Chondrocyte (in vitro differentiated cells): ENCODE measurements at places on chromosomes 12 and 14.

- H3K27ac ChIP-seq, result no peak overlapping the region
- peaks cover 26% of the 10 kb centered on the region for H3K4me1 ChIP-seq
- no peaks in the 10 kb centered on the region for H3K27me3 ChIP-seq
- H3K36me3 ChIP-seq, result no peaks in the 10 kb centered on the region
Observed at GRCh38 chr14:51168215-51168613, 71.8 kb upstream of the TMX1 start.

DNA sequence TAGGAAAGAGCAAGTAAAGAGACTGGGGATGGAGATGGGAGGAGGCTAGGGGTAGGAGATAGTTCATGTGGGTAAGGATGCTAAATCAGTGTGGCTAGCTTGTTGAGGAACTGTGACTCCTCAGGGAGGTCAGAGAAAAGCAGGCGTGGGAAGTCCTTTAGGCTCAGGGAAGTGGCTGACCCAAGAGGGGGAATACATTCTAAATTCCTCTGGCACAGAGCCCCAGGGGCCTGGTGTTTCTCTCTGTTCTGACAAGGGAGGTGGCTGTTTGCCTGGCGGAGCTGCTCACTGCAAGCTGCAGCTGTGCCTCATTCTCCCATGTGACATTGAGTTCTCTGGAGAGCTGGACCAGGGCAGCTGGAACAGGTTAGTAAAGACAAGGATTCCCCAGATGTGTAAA, 152.2 kb upstream of the SLC38A2 start:
- peaks cover 36% of the 10 kb centered on the region for H3K4me1 ChIP-seq
- DNase-seq, result no peak
- no peaks in the 10 kb centered on the region for H3K27me3 ChIP-seq
- H3K4me3 ChIP-seq, result no peak overlapping the region
- peak overlapping the region; percentile 75 for H3K27ac ChIP-seq

- no peak overlapping the region for H3K4me3 ChIP-seq
- H3K27me3 ChIP-seq, result no peaks in the 10 kb centered on the region
- peaks cover 29% of the 10 kb centered on the region for H3K4me1 ChIP-seq
Observed at GRCh38 chr14:55123852-55124639, 5.0 kb upstream of the LGALS3 start.

GRCh38 chr14:54207075-54207474, 189.7 kb upstream of the CDKN3 start:
- no peak overlapping the region for H3K4me3 ChIP-seq
- peaks cover 59% of the 10 kb centered on the region for H3K4me1 ChIP-seq

GRCh38 chr14:51094282-51094821, 553 bp downstream of the TRIM9 start:
- peak overlapping the region; percentile 99 for H3K27ac ChIP-seq
- no peaks in the 10 kb centered on the region for H3K27me3 ChIP-seq
- peaks cover 48% of the 10 kb centered on the region for H3K4me1 ChIP-seq
- no peak for DNase-seq
- peaks cover 2% of the 10 kb centered on the region for H3K36me3 ChIP-seq

DNA sequence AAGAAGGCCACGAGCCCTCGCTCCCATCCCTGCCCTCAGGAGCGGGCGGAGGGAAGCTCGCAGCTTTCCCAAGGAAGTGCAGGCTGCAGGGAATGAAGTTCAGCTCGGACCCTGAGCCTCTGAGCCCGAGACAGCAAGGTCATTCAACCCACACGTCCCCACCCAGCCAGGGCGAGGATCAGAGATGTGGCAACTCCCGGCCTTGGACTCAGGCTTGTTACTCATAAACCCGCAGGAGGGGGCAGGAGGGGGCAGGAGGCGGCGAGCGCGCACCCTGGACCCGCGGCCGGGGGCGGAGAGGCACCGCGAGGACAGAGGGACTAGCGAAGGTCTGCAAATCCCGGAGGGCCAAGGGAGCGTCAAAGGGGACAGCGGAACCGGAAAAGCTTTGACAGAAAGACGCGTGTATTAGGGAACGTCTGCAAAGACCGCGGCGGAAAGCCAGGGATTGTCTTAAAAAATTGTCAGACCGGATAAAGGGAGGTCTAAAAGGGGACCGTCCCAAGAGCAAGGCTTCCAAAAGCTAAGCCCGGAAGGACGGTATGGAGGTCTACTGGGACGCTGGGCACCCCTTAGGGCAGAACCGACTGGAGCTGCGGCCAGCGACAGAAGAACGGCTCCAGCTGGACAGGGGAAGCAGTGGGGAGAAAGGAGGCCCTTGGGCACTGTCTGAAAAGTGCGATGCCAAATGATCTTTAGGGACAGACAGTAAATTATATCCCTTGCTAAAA, 611 bp upstream of the DCAF11 start:
- H3K4me1 ChIP-seq, result peaks cover 22% of the 10 kb centered on the region
- peaks cover 11% of the 10 kb centered on the region for H3K36me3 ChIP-seq
- H3K27me3 ChIP-seq, result no peaks in the 10 kb centered on the region
- peak overlapping the region; percentile 99 for H3K27ac ChIP-seq
- no peak for DNase-seq

DNA sequence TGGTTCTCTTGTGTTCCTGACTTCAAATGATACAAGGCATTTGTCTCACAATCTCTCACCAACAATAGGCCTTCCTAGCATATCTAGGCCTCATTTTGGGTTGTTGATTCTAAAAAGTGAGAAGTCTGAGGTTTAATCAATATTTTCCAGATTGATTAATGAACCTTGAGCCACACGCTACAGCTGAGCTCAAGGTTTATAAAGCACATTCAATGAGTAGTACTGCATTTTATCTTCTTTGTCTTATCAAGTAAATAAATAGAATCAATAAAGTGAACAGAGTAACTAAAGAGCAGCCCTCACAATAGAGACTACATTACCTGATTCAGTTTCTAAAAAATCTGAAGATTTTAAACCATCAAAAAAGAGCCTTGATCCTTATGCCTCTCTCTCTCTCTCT, 407.5 kb upstream of the CLEC14A start:
- no peak overlapping the region for H3K4me3 ChIP-seq
- H3K4me1 ChIP-seq, result no peaks in the 10 kb centered on the region
- H3K27ac ChIP-seq, result no peak overlapping the region
- no peak for DNase-seq

- no peak overlapping the region for H3K27ac ChIP-seq
- H3K27me3 ChIP-seq, result no peaks in the 10 kb centered on the region
- H3K4me1 ChIP-seq, result no peaks in the 10 kb centered on the region
- peaks cover 7% of the 10 kb centered on the region for H3K36me3 ChIP-seq
- no peak for DNase-seq
- H3K4me3 ChIP-seq, result no peak overlapping the region
Observed at GRCh38 chr14:101823511-101824120, 62.1 kb downstream of the PPP2R5C start.

DNA sequence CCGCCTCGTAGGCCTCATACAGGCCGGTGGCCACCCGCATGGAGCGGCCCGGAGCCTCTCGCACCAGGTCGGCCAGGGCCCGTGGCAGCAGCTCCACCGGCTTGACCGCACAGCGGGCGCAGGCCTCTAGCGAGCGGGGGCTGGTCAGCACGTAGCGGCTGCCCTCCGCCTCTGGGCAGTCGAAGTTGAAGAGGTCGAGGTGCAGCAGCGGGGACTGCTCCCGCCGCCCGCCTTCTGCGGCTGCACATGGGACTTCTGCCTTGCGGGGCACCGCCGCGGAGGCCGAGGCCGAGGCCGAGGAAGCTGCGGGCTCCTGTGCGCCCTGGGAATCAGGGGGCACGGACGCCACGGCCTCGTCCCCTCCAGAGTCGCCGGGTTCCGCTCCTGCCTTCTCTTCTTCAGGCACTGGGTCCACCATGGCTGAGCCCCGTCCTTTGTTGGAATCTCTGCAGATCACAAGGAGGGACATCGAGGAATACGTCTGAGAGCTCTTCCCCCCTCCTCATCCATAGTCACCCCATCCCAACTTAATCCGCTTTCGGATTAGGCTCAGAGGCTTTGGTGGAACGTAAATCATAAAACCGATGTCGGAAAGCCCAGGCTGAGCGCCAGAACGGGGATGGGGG, 1.4 kb downstream of the CCDC177 start:
- no peak for DNase-seq
- no peaks in the 10 kb centered on the region for H3K36me3 ChIP-seq
- no peak overlapping the region for H3K27ac ChIP-seq
- no peak overlapping the region for H3K4me3 ChIP-seq
- H3K27me3 ChIP-seq, result peaks cover 47% of the 10 kb centered on the region

GRCh38 chr12:2270846-2271245, 218.1 kb downstream of the CACNA1C start:
- H3K4me1 ChIP-seq, result peaks cover 25% of the 10 kb centered on the region
- no peaks in the 10 kb centered on the region for H3K27me3 ChIP-seq
- H3K27ac ChIP-seq, result peak overlapping the region; percentile 12
- no peak overlapping the region for H3K4me3 ChIP-seq

GRCh38 chr14:63594455-63595372, 47.0 kb downstream of the WDR89 start:
- H3K27me3 ChIP-seq, result no peaks in the 10 kb centered on the region
- no peak for DNase-seq
- no peak overlapping the region for H3K4me3 ChIP-seq

- H3K27me3 ChIP-seq, result no peaks in the 10 kb centered on the region
- peak overlapping the region; percentile 64 for H3K27ac ChIP-seq
- peaks cover 34% of the 10 kb centered on the region for H3K4me1 ChIP-seq
- no peaks in the 10 kb centered on the region for H3K36me3 ChIP-seq
Observed at GRCh38 chr14:103625356-103626095, 3.5 kb upstream of the KLC1 start.

DNA sequence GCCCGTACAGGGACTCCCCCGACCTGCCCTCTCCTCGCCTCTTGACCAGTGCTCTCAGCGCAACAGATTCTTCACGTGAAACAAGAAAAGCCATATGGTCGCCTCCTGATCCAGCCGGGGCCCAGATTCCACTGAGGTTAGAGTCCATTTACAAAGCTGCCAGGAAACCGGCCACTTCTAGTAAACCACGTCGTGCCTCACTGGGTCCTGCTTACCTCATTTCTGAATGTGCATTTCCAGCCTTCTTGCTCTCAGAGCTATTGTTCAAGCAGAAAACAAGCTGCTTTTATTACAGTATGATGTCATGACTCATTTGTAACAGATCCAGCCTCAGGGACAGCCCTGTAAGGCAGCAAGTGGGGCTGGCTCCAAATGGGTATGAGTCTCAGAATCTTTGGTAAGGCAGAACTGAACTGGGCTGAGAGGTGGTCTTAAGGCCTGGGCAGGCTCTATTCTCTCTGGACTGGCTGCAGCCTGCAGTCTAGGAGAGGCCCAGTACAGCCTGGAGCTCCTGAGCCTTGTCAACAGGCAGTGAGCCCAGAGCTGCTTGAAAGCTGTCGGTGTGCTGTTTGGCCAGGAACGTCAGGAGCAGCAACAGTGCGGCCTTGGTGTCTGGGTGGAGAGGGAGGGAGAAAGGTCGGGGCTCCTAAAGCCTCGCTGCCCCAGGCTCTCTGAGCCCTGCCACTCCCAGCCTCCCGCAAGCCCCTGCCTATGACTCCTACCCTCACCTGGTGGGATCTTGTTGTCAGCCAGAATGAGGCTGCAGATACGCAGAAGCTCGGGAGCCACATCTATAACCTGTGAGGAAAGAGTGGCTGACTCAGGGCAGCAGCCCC, 8.3 kb downstream of the REC8 start:
- no peaks in the 10 kb centered on the region for H3K27me3 ChIP-seq
- no peak overlapping the region for H3K27ac ChIP-seq
- H3K4me3 ChIP-seq, result no peak overlapping the region

GRCh38 chr14:70563869-70564268, 29.1 kb upstream of the ADAM20 start:
- H3K27me3 ChIP-seq, result no peaks in the 10 kb centered on the region
- no peak overlapping the region for H3K27ac ChIP-seq
- no peaks in the 10 kb centered on the region for H3K4me1 ChIP-seq
- DNase-seq, result no peak

DNA sequence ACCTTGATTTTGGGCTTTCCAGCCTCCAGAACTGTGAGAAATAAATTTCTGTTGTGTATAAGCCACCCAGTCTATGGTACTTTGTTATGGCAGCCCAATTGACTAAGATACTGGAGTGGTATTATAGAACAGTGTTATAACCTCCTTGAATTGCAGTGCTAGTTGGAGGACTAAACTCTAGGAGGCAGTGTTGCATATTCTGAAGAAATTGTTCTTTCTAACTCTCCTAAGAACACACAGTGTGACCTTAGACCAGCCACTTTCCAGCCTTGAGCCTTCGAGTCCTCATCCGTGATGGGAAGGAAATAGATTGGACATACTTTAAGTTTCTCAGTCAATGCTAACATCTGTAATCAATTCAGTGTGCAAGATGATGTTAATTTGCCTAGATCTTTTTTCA, 22.4 kb upstream of the LRRC10 start:
- no peak overlapping the region for H3K27ac ChIP-seq
- H3K4me3 ChIP-seq, result no peak overlapping the region
- H3K36me3 ChIP-seq, result no peaks in the 10 kb centered on the region
- no peaks in the 10 kb centered on the region for H3K4me1 ChIP-seq
- no peaks in the 10 kb centered on the region for H3K27me3 ChIP-seq

GRCh38 chr14:101937926-101938767, 26.2 kb upstream of the DYNC1H1 start:
- H3K4me1 ChIP-seq, result no peaks in the 10 kb centered on the region
- DNase-seq, result peak; percentile 72
- H3K27me3 ChIP-seq, result peaks cover 15% of the 10 kb centered on the region
- no peaks in the 10 kb centered on the region for H3K36me3 ChIP-seq
- H3K4me3 ChIP-seq, result no peak overlapping the region

DNA sequence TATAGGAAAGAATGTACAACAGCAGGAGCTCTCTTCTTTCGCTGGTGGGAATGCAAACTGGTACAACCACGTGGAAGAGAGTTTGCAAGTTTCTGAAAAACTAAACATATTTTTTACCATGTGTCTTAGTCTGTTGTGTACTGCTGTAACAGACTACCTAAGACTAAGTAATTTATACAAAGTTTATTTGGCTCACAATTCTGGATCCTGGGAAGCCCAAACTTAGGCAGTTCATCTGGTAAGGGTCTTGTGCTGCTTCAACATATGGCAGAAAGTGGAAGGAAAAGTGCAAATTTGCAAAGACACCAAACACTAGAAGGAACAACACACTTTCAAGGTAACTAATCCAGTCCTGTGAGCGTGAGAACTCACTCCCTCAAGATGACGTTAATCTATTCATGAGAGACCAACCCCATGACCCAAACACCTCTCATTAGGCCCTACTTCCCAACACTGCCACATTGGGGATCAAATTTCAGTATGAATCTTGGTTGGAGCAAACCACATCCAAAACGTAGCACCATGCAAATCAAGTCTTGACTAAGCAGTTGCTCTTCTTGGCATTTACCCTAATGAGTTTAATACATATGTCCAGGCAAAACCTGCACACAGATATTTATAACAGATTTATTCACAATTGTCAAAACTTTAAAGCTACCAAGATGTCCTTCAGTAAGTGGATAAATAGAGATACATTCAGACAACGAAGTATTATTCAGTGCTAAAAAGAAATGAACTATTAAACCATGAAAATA, 481.9 kb upstream of the FOXG1 start:
- H3K4me1 ChIP-seq, result no peaks in the 10 kb centered on the region
- H3K27me3 ChIP-seq, result peaks cover 2% of the 10 kb centered on the region
- no peak overlapping the region for H3K27ac ChIP-seq
- no peaks in the 10 kb centered on the region for H3K36me3 ChIP-seq

- DNase-seq, result no peak
- no peaks in the 10 kb centered on the region for H3K27me3 ChIP-seq
- no peak overlapping the region for H3K27ac ChIP-seq
- H3K36me3 ChIP-seq, result no peaks in the 10 kb centered on the region
- no peak overlapping the region for H3K4me3 ChIP-seq
Observed at GRCh38 chr12:12693111-12693671, 2.8 kb downstream of the GPR19 start.

GRCh38 chr12:78559886-78560285, 304.7 kb upstream of the SYT1 start:
- H3K4me1 ChIP-seq, result no peaks in the 10 kb centered on the region
- H3K36me3 ChIP-seq, result no peaks in the 10 kb centered on the region
- peaks cover 10% of the 10 kb centered on the region for H3K27me3 ChIP-seq
- no peak overlapping the region for H3K4me3 ChIP-seq
- no peak for DNase-seq

GRCh38 chr14:98177551-98177950, 1094.4 kb downstream of the BCL11B start:
- DNase-seq, result no peak
- H3K4me1 ChIP-seq, result no peaks in the 10 kb centered on the region
- no peaks in the 10 kb centered on the region for H3K36me3 ChIP-seq
- H3K27me3 ChIP-seq, result peaks cover 3% of the 10 kb centered on the region
